ENCODE measurements at places on chromosomes 12 and 14.

DNA sequence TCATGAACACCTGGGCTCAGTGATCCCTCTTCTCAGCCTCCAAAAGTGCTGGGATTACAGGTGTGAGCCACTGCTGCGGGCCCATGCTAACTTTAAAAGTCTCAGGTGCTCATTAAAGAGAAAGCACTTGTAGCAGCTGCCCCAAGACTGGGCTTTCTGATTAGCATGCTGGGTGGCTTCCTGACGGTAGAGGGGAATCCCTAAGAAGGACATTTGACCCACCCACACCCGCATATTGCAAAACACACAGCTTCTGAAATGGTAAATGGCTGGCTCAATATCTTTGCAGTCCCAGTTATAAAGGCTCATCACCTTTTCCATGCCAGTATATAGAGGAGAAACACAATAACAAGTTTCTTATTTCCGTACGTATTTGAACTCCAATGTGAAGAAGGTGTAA lies 19.3 kb upstream of the BICD1 start:
- no peak for DNase-seq

- DNase-seq, result no peak
These were observed 15.8 kb upstream of the VRK1 start for GRCh38 chr14:96781371-96781770.

DNA sequence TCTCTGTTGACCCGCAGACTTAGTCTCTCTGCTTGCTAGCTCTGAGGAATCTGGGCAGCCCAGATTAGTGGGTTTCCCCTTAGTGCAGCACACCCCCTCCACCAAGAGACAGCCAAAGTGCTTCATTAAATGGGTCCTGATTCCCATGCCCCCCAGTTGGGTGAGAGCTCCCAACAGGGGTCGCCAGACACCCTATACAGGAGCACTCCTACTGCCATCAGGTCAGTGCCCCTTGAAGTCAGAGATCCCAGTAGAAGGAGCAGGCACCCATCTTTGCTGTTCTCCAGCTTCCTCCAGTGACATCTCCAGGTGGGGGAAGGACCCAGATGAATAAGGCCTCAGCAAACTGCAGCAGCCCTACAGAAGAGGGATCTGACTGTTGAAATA lies 36.7 kb upstream of the C14orf132 start:
- no peak for DNase-seq

DNA sequence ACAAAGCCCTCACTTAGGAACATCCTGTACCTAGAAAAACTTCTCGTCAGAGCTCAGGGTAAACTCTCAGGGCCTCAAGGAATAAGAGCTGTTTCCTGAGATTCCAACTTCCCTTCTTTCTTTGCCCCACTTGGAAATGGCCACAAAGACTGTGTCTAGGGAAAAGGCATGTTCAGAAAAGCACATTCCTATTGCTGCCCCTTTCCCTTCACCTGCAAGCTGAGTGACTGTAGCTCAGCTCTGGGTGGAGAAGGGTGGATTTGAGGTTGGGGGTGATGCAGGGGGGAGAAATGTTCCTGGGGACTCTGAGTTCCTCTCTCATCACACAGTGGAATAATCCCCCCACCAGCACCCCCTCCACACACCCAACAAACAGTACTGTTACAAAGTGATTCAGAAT lies 6.8 kb downstream of the ENDOU start:
- DNase-seq, result no peak

GRCh38 chr12:123971770-123972456 lies 718 bp downstream of the CCDC92 start:
- peak; percentile 45 for DNase-seq

DNA sequence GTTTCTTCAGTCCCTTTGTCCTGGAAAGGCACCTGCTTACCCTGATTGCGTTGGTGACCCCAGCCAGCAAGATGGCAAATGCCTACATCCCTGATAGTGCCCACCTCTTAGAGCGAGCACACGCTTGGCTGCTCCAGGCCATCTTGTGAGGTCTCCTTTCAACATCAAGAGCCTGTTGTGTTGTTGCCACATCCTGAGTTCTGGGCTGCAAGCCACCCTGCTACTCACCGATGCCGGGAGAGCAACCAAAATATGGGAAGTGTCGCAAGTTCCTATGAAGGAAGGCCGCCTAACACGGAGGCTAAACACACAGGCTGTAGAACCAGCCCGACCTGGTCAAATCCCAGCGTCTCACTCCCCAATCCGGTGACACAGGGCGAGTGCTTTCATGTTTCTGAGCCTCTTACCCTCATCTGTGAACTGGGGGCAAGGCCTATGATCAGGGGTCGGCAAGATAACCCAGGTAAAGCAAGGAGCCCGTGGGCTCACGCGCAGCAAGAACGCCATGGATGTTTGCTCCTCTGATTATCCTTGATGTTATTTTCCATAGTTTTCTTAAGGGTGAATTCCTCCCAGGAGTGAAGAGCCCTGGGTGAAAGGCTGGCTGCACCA lies 98.4 kb downstream of the LGMN start:
- DNase-seq, result no peak

DNA sequence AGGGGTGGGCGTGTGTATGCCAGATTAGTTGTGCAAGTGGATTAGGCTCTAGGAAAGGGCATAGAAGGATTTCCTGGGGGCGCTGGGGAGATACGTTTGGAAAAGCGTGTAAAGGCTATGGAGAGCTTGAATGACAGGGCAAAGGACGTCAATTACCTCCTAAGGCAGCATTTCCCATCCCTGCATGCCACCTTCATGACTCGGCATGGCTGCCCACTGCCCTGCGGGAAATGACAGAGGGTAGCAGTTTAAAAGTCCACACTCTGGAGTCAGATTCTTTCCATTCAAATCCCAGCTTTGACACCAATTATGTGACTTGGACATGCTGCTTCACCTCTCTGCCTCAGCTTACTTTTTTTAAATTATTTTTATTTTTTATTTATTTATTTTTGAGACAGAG lies 14.8 kb upstream of the TMEM229B start:
- no peak for DNase-seq

DNA sequence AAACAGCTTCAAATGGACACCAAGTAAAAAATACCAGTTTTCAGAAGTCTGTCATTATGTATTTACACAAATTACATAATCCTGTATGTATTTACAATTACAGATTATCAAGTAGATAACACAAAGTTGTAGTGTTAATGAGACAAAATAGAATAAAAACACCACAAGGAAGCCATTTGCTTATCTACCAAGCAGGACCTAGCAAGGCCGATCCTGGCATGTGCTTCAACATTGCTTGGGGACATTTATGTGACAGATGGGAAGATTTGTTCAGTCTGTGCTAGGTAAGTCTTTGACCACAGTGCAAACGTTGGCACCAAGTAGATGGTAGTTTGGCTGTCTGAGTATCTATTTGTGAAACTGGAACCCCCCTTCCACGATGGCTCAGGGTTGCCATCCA lies 35.8 kb downstream of the BCAT1 start:
- no peak for DNase-seq

- DNase-seq, result no peak
These were observed 117.0 kb downstream of the NTN4 start for GRCh38 chr12:95673576-95673975.

- peak; percentile 24 for DNase-seq
These were observed 37.7 kb upstream of the TXNRD1 start for GRCh38 chr12:104177663-104178501.

- no peak for DNase-seq
These were observed 104.5 kb downstream of the PRICKLE1 start for GRCh38 chr12:42484996-42485395.

- DNase-seq, result no peak
These were observed 133.1 kb downstream of the SLC15A4 start for GRCh38 chr12:128690641-128691040.

DNA sequence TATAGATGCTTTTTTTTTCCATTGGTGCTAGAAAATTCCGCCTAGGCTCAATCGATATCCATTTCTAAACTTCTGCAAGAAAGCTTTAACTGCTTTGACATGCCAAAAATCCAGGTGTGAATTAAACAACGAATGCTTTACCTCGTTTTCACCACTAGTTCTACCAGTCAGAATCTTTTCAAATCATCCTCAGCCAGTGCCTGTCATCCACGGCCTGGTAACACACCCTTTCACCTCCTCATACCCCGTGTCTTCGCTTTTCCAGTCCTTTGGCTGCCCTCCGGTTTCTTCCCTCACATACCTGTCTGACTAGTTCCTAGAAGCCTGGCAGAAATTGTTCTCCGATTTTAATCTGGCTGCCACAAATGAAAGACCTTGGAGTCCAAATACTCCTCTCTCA lies 1.4 kb upstream of the PHC1 start:
- DNase-seq, result peak; percentile 21

DNA sequence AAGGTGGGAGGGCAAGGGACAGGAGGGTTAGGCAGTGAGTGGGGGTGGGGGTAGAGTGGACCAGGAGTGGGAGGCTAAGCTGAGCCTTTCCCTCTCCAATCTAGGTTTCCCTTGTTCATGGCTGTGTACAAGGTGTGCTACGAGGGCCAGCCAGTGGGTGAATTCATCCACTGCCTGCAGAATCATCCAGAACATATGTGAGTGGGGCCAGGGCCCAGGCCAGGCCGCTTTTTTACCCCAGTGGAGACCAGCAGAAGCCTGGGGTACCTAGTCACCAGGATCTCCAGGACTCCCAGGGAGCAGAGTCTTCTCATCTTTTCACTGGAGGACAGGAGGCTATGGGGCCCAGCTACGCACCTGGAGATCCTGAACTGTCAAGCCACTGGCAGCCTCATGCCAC lies 2.7 kb upstream of the COX14 start:
- DNase-seq, result no peak

GRCh38 chr12:74900232-74900631 lies 309.4 kb downstream of the KCNC2 start:
- no peak for DNase-seq

- no peak for DNase-seq
These were observed 136.2 kb downstream of the NDUFA12 start for GRCh38 chr12:94867066-94867855.

DNA sequence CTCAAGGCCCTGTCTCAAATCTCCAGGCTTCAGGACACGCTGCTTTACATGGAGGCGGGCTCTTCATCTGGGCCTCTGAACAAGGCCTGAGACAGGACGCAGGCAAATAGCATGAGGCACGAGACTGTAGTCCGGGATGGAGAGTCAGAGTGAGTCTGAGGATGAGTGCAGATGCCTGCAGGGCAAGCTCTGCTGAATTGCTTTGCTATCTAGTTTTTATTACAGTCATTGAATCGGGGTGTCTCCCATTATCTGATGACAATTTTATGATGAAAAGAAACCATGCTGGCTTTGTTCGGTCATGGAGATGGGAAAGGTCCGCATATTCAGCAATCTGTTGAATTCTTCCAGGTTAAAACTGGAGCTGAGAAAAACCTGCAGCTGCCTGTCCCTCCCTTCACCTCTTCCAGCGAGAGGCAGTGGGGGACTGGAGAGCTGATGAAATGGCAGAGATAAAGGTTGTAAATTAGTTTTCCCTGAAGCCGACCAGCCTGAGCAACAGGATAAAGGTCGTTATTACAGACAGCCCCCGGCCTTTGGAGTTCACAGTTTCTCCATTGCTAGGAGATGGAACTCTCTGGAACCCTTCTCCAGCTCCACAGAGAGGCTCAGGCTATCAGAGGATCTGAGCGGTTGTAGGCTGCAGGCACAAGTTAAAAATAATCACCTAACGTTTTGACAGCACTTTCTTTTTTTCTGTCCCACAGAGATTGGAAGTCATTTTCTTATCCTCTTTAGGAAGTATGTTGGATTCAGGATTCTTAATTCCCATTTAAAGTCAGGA lies 1.3 kb upstream of the ADGRD1 start:
- DNase-seq, result no peak

DNA sequence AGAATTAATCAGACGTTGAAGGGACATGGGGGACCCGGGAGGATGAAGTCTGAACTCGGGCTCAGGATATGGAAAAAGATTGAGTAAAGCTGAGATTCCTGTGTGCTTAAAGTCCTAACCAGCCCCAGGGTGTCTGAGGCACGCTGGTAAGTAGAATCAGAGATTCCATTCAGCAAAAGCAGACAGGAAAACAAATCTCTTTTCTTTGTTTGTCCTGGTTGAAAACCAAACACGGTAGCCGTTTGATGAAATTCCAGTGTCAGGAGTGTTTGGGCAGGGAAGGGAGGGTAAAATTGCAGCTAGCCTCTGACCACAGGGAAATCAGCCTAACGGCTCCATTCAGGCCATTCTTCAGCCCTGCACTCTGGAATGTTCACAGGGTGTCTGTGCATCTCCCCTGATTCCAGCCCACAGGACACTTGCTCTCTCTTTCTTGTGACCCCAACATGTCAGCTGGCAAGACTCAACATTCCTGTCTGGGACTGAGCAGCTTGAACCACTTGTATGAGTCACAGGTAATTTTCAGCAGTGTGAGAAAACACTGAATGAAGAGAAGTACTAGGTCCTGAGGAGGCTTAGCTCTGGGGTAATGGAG lies 31.0 kb downstream of the NINJ2 start:
- DNase-seq, result peak; percentile 48

GRCh38 chr12:75460204-75460603 lies 20.4 kb upstream of the GLIPR1 start:
- no peak for DNase-seq

DNA sequence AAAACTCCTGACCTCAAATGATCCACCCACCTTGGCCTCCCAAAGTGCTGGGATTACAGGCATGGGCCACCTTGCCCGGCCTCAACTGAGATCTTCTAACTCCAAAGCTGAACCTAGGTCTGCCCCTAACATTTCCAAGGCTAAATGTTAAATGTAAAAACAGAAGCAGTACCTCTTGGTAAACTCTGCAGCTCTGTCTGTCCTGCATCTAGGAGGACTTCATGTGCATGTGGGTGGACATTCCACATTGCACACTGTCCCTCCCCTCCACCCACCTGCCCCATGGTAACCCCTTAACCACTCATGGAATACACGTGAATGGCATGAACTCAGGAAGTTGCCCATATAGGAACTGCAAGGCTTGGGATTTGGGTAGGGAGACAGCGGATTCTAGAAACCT lies 33.1 kb downstream of the SNX6 start:
- DNase-seq, result no peak

GRCh38 chr14:64702493-64703394 lies 1.5 kb upstream of the PLEKHG3 start:
- no peak for DNase-seq

DNA sequence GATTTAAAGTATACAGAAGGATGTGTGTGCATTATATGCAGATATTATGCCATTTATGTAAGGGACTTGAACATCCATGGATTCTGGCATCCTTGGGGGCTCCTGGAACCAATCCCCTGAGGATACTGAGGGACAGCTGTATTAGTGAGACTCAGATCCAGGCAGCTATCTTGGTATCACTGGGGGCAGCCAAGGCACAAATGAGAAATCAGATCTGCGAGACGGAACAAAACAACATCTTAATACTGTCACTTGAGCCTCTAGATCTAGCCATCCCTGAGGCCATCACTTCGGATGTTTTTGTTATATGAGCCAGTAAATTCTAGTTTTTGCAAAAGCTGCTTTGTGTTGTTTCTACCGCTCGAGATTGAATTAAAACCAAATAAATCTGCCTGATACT lies 175.1 kb upstream of the SFSWAP start:
- no peak for DNase-seq

- DNase-seq, result no peak
These were observed 74.3 kb upstream of the FICD start for GRCh38 chr12:108440736-108441135.

Data from right hindlimb (tissue), 1 donor.